ENCODE measurements at places on chromosomes 11 and 22. TPM values are rescaled to one million over a fixed set of nuclear protein-coding genes. Genes with fewer than 3 reads are reported as not detected.

DNA sequence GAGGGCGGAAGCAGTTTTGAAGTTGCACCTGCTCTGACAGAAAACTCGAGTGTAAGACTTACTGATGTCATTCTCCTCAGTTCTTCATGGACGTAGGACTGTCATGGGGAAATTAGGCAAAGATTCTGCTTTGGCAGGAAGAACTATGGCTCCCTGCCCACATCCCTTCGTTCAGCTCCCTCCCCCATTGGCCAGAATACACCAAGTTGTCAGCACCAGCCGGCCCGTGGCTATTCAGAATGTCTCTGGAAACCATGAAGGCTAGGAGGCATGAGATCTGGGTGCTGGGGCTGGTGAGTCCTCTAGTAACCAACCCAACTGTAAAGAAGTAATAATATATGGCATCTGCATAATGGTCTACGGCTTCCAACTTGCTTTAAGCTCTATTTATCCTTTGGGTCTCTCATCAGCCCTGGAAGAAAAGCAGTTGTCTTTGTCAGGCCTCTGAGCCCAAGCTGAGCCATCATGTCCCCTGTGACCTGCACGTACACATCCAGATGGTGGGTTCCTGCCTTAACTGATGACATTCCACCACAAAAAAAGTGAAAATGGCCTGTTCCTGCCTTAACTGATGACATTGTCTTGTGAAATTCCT is 74.1 kb downstream of the PIWIL4 start:
- no peaks in the 10 kb centered on the region for H3K36me3 ChIP-seq
- peaks cover 12% of the 10 kb centered on the region for H3K4me1 ChIP-seq
- no peak overlapping the region for H3K4me3 ChIP-seq
- H3K27ac ChIP-seq = no peak overlapping the region

The SLN gene
- total RNA-seq = 2.4 TPM

DNA sequence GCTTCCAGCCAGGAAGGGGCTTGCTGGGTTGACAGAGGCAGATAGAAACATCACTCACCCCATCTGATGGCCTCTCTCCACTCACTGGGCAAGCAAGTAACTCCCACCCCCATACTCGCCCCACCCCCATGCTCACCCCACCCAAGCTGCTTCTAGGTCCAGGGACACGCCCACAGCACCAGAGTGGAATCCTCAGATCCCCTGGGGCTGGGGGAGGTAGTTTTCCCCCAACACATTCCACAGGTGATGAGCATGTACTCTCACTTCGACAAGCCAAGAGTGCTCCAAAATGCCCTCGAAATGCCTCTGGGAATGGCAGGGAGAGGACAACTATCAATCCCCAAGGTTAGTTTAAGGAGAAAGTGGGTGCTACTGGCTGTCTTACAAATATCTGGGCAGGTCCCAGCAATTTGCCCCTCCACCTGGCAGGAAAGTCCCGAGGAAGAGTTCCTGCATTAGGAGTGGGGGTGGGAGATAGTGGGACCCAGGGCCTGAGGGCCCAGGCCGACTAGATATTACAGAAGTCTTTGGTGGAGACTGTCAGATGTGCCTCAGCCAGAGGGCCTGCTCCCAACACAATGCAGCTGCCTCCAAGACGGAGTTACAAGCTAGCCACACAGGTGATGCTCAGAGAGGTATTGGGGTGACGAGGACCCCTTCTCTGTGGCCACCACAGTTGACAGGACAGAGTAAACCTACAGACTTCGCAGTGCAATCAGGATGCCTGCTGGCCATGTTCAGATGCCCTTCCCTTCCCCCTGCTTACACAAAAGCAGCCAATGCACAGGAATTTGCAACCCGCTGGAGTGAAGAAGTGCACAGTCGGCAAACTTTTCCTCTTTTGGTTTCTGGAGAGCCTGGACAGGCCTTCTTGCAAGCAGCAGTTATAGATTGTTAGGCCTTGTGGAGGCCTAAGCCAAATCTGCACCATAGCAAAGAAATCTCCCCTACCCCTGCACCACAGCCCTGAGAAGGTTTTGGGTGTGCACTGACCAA is 2.9 kb upstream of the LMO1 start:
- peaks cover 5% of the 10 kb centered on the region for H3K4me1 ChIP-seq
- no peak overlapping the region for H3K4me3 ChIP-seq
- H3K36me3 ChIP-seq = no peaks in the 10 kb centered on the region
- no peak overlapping the region for H3K27ac ChIP-seq
- peaks cover 69% of the 10 kb centered on the region for H3K27me3 ChIP-seq
- DNase-seq = no peak

DNA sequence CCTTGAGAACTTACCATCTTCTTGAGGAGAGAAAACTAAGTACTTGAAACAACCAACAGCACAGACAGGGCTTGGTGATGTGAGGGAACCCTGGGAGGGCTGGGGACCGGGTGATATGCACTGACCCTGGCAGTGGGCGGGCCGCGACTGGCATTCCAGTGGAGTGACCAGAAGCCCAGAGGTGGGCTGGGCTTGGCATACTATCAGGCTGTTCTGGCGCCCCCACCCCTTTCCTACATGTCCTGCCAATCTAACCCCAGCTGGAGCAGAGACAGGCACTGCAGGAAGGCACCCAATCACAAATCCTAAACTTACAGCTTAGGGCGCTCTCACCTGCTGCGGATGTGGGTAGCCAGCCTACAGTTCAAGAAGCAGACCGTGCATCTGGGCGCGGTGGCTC is 54.0 kb upstream of the GCAT start:
- H3K36me3 ChIP-seq = peaks cover 60% of the 10 kb centered on the region
- H3K27me3 ChIP-seq = no peaks in the 10 kb centered on the region
- peak overlapping the region; percentile 83 for H3K27ac ChIP-seq
- H3K4me1 ChIP-seq = peaks cover 39% of the 10 kb centered on the region
- H3K4me3 ChIP-seq = no peak overlapping the region
- DNase-seq = no peak

GRCh38 chr11:28529540-28530410 is 421.6 kb downstream of the METTL15 start:
- no peak for DNase-seq
- no peaks in the 10 kb centered on the region for H3K4me1 ChIP-seq
- H3K27ac ChIP-seq = no peak overlapping the region

Data from left lung (tissue), 14 donors.